ENCODE measurements at places on chromosomes 1 and 21. TPM values are rescaled to one million over a fixed set of nuclear protein-coding genes. Genes with fewer than 3 reads are reported as not detected.

DNA sequence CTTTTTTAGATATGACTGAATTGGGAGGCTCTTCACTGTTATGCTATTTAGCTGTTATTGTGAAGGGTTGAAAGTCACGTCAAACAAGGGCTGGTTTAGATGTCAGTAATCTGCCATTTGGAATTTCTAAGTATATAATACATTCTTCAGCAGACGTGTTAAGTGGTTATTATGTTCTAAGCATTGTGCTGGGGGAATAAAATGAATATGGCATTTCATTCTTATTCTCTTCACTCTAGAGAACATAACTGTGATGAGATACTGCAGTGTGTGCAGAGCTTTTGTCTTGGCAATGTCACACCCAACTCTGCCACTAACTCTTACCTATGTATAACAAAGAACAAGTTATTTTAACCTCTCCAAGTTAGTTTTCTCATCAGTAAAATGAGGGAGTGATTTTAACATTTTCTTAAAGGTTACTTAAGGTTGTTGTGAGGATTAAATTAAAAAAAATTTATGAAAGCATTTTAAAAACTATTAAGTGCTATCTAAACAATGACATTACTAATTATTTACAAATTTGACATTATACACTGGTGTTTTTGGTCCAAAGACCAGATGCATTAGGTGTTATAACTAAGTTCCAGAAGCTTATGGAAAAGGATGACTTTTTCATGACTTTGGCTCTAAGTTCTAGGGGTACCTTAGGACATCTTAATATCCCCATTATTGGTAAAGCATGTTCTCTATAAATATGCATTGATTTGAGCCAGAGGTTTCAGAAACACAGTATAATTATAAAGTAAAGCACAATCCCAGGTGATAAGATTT is 58.3 kb downstream of the SLC30A7 start:
- H3K27me3 ChIP-seq: no peaks in the 10 kb centered on the region
- H3K4me1 ChIP-seq: no peaks in the 10 kb centered on the region
- DNase-seq: no peak
- no peaks in the 10 kb centered on the region for H3K36me3 ChIP-seq
- no peak overlapping the region for H3K27ac ChIP-seq

GRCh38 chr21:44987301-44987885 is 47.6 kb downstream of the SLX9 start:
- H3K4me3 ChIP-seq: no peak overlapping the region
- peaks cover 20% of the 10 kb centered on the region for H3K4me1 ChIP-seq
- no peaks in the 10 kb centered on the region for H3K27me3 ChIP-seq

KCNA3 gene
- total RNA-seq: 0.65 TPM

GRCh38 chr1:176364236-176364905 is 98.6 kb upstream of the PAPPA2 start:
- H3K27me3 ChIP-seq: no peaks in the 10 kb centered on the region
- H3K4me1 ChIP-seq: no peaks in the 10 kb centered on the region
- no peak for DNase-seq
- H3K36me3 ChIP-seq: no peaks in the 10 kb centered on the region
- no peak overlapping the region for H3K4me3 ChIP-seq

ZNF670 gene
- total RNA-seq: 1.5 TPM

PARS2 gene
- 5.9 TPM for total RNA-seq

DNA sequence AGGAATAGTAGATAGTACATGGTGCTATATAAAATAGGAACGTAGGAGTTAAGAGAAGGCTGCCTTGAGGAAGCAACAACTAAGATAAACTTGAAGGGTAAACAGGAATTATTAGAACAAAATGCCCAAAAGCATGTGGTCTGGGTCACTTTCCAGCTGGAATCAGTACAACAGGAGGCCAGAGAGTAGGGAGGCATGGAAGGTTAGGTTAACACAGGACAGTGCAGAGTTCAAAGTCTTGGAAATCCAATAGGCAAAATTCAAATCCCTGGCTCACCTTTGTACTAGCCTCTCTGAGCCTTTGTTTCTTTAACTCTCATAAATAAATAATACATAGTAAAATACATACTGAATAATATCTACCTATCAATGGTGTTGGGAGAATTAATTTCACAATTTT is 69.0 kb upstream of the NEK7 start:
- H3K4me1 ChIP-seq: no peaks in the 10 kb centered on the region
- H3K36me3 ChIP-seq: no peaks in the 10 kb centered on the region
- no peaks in the 10 kb centered on the region for H3K27me3 ChIP-seq
- no peak for DNase-seq
- H3K27ac ChIP-seq: no peak overlapping the region
- H3K4me3 ChIP-seq: no peak overlapping the region

GRCh38 chr1:15692121-15692682 is 8.1 kb downstream of the PLEKHM2 start:
- H3K4me1 ChIP-seq: peaks cover 5% of the 10 kb centered on the region
- H3K4me3 ChIP-seq: no peak overlapping the region
- H3K27ac ChIP-seq: no peak overlapping the region
- DNase-seq: no peak

CFHR1 gene
- total RNA-seq: not detected

- H3K27me3 ChIP-seq: no peaks in the 10 kb centered on the region
- peak overlapping the region; percentile 1 for H3K4me3 ChIP-seq
These were observed 3.2 kb downstream of the HAO2 start for GRCh38 chr1:119371815-119372214.

DNA sequence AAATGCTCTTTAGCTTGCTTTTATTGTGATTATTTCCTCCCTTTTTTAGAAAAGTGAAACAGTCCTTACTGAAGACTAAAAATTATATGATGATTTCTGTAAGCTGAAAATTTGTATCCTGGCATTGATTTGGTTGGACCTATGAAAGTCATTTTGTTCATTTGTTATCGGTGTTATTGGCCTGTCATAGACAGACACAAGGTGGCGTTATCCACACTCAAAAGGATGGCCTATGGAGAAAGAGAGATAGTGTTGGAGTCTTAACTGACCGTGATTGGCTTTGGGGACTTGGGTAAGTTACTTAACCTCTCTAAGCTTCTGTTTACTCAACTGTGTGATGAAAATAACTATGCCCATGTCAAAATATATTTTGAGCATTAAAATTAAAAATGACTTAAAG is 203.6 kb upstream of the CHODL start:
- H3K4me3 ChIP-seq: no peak overlapping the region
- H3K27ac ChIP-seq: no peak overlapping the region
- no peaks in the 10 kb centered on the region for H3K4me1 ChIP-seq
- no peaks in the 10 kb centered on the region for H3K36me3 ChIP-seq

DNA sequence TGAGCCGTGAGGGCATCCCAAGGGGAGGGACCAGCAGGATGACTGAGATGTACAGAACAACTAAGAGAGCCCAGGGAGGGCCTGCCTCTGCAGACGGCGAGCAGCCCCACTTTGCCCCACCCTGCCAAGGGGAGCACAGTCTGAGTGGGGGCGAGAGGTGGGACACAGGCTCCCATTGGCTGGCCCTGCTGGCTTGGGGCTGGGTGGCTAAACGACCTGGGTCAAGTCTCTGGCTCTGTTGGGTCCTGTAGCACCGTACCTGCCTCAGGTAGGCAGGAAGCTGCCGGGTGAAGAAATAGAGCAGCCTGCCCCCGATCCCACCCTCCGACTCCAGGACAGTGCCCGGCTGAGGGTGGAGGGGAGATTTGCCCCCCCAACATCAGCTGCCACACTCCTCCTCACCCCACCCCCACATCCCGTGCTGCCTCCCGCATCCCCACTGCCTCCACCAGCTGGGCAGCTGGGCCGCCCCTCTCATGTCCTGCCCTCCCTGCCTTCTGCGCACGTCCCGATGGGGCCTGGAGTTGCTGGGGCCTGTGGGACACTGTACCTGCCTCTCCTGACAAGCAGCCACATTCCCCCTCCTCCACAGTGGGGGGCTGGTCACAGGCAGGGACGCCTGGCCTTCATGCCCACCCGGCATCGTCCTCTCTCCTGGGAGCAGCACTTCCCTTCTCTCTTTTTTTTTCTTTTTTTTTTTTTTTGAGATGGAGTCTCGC is 12.6 kb upstream of the PLEKHG5 start:
- H3K27ac ChIP-seq: no peak overlapping the region
- DNase-seq: no peak
- H3K36me3 ChIP-seq: no peaks in the 10 kb centered on the region
- no peak overlapping the region for H3K4me3 ChIP-seq
- peaks cover 49% of the 10 kb centered on the region for H3K4me1 ChIP-seq
- H3K27me3 ChIP-seq: no peaks in the 10 kb centered on the region

UBE2U gene
- not detected for total RNA-seq

DNA sequence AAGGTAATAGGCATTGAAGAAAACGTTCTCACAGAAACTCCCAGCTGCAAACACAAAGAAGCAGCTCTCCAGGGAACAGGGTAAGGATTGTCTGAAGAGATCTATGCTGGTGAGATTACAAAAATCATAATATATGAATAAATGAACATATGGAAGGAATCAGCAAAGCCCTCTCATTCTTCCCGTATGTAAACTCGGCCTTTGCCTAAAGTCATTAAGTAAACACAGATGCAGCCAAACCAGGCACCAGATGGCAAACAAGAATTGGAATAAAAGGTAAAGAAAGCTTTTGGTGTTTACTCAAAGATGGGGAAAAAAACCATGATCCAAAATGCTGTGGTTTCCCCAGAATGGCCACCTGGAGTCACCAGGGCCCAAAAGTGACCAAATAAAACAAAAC is 76.6 kb upstream of the HOOK1 start:
- H3K4me3 ChIP-seq: no peak overlapping the region
- no peaks in the 10 kb centered on the region for H3K36me3 ChIP-seq
- H3K4me1 ChIP-seq: peaks cover 27% of the 10 kb centered on the region
- peak overlapping the region; percentile 76 for H3K27ac ChIP-seq
- no peaks in the 10 kb centered on the region for H3K27me3 ChIP-seq

ST6GALNAC3 gene
- 3.3 TPM for total RNA-seq

TTC39A gene
- 42.4 TPM for total RNA-seq

DNA sequence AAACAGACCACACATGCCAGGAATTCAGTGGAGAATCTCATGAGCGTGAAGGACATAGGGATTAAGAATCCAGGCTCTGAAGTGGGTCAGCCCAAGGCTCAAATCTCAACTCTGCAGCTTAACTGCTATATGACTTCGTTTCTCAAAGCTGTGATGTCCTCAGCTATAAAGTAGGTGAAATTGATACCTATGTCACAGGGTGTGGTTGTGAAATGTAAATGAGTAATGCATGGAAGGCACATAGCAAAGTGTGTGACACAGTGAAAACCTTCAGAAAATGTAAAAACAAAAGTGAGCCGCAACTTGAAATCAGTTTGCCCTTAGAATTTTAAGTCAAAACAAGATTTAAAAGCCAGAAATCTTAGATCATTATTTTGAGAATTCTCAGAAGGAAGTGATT is 145.7 kb upstream of the PRMT6 start:
- no peaks in the 10 kb centered on the region for H3K36me3 ChIP-seq
- H3K27ac ChIP-seq: no peak overlapping the region
- no peak overlapping the region for H3K4me3 ChIP-seq
- DNase-seq: no peak

DNA sequence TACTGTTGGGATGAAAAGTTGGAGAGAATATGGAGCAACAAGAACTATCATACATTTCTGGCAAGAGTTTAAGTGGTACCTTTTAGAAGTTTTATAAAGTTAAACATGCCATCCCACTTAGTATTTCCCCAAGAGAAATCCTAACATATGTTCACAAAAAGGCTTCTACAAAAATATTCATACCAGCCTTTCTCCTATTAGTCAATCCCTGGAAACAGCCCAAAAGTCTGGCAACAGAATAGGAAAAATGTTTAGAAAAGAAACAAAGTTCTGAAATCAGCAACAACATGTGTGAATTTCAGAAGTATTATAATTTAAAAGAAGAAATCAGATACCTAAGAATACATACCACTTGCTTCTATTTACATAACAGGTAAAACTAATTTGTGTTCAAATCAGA is 271.0 kb downstream of the DSCAM start:
- H3K27ac ChIP-seq: no peak overlapping the region
- H3K4me3 ChIP-seq: no peak overlapping the region
- H3K36me3 ChIP-seq: no peaks in the 10 kb centered on the region
- no peaks in the 10 kb centered on the region for H3K4me1 ChIP-seq
- peaks cover 5% of the 10 kb centered on the region for H3K27me3 ChIP-seq
